ENCODE measurements at places on chromosomes 7 and 10.

- no peak for DNase-seq
These were observed 104.7 kb upstream of the LRGUK start for GRCh38 chr7:134022286-134022911.

GRCh38 chr7:25521236-25521635 lies 292.9 kb upstream of the NPVF start:
- DNase-seq: no peak

- DNase-seq: no peak
These were observed 102.8 kb upstream of the NUPR2 start for GRCh38 chr7:56219017-56219416.

DNA sequence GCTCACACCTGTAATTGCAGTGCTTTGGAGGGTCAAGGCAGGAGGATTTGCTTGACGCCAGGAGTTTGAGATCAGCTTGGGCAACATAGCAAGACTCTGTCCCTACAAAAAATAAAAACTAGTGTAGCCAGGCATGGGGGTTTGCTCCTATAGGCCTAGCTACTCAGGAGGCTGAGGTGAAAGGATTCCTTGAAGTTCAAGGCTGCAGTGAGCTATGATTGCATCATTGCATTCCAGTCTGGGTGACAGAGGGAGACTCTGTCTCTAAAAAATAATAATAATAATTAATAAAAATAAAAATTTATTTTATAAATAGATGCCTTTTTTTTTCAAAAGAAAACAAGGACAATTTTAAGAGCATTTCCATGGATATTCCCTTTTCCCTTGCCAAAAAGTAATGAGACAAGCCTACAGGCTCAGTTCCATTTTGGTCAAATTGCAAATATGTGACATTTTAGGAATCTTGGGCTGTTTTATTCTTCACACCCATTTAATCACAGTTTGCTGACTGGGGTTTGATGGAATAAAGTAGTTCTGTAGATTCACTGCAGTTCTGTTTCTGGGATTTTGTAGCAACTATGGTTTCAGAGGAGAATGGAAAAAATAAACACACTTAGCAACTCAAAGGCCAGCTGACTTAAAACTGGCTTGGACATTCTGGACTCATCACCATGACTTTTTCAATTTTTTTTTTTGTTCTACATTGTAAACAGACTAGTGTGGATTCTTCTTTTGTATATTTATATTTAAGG lies 48.4 kb upstream of the ARHGAP21 start:
- DNase-seq: no peak

DNA sequence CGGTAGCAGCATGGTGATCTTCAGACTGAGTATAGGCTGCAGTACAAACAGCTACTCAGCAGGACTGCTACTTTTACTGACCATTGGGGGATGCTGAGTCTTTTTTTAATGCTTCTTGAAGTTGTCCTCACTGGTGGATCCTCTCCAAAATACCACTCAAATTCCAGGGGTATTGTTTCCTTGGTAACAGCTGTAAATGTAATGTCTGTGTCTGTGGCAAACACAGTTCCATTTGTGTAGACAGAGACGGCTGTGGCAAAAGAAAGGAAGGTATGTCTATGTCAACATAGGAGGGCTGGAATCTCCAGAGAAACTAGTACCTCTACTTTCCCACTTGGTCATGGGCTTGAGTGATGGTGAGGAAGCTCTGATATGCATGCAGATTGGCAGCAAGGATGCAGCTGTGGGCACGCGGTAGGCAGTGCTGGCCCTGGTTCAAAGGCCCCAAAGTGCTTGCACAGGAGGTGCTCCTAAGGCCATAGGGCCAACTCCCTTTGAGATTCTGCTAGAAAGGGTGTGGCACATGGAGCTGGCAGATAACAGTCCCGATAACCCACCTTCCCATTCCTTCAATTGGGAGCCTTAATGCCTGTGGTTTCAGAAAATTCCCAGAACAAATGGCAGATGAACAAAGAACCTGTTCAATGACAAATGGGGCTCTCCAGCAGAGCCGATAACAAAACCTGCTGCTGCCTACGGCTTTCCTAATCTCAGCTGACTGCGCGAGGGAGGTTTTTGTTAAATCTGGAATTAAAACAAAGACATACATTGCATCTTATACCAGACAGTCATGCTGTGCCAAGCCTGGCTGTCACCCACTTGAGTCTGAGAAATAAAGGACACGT lies 43.0 kb downstream of the PKD1L1 start:
- no peak for DNase-seq

DNA sequence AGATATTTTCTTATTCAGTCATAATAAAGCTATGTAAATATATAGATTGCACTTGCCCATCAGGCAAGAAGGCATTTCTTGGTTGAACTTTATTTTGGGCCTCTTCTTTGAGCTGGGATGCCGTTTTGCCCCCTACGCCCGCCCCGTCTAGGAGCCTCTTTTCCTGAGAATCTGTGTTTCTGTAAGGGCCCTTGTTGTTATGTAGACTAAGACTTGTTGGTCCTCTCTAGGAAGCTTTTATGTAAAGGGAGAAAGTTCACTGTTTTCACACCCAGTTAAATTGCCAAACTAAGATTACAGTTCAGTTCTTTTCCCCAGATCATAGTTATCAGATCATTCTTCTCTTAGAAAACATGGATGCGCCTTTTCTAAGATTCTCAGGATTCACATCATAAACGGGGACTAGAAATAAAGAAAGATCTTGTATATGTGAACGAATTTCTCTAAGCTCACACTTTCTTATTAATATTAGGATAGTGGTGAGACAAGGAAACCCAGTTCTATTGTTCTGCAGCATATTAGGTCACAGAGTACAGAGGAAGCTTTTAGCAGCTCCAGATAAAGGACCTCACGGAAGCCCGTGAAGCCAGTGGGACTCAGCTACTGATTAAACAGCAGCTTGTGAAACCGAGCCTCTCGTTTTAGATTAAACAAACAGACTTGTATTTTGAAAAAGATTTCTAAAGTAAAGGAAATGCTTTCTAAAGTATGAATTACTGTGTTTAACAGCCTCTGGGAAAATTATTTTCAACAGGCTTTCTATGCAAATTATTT lies 3.8 kb downstream of the LMTK2 start:
- DNase-seq: peak; percentile 27

DNA sequence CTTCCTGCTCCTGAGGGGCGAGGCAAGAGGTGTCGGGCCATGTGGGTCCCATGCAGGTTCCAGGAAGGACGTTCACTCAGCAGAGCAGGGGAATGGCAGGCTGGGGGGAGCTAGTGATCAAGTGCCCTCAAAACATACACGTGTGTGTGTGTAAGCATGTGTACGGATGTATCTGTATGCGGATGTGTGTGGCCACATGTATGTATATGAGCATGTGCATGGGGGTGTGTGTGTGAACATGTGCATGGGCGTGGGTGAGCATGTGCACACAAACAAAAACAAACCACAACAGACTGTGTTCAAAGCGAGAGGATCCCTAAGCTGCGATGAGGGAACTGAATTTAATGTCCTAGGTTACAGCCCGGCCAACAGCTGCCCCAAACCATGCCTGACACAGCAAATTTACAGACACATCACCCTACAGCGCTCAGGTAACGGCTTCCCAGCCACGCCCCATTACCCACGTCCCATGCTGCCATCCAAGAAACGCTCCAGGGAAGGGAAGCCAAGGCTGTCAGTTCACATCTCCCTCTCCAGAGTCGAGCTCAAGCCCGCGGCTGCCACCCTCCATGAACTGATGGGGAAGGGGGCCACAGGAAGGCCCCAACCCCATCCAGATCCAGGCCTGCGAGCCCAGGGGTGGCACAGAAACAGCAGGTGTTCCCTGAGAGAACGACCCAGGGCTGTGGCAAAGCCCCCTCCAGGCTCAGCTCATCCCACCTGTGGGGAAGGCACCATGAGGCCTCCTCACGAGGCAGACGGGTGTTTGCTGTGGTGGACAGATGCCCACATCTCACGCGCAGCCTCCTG lies 56.6 kb downstream of the PTPRN2 start:
- no peak for DNase-seq

GRCh38 chr7:121329191-121330052 lies 622 bp downstream of the WNT16 start:
- no peak for DNase-seq

DNA sequence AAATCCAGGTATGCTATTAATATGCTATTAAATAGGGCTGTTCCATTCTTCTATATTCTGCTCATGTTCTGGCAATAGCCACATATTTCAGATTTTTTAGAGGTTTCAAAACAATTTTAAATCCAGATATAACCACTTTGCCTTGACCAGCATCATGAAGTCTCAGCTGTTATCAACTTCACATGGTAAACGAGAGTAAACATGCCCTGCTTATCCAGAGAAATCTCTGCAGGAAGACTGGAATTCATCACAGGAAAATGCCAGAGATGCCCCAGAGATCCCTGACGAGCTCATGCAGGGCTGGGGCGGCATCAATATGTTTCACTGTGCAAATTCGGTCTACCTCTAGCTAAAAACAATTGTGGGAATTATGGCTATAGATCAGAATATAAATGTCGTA lies 126.5 kb downstream of the FANK1 start:
- no peak for DNase-seq

GRCh38 chr10:108252771-108253170 lies 1088.3 kb upstream of the SORCS1 start:
- DNase-seq: no peak

DNA sequence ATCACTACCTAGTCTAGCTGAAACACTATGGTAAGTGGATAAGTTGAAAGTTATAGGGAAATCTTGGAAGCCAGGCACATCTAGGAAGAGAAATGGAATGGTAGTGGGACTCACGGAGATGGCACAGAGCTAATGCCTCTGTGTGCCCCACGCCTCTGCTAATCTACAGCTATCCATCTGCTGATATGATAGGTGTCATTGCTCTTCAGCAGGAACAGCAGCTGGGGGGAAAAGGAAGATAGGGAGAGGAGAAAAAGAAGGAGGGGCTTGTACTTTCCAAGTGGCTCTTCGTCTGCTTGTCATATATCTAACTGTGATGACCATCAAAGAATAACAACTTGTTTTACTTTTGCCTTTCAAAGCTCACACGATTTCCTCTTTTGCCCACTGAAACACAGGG lies 1199.1 kb upstream of the SORCS1 start:
- no peak for DNase-seq

DNA sequence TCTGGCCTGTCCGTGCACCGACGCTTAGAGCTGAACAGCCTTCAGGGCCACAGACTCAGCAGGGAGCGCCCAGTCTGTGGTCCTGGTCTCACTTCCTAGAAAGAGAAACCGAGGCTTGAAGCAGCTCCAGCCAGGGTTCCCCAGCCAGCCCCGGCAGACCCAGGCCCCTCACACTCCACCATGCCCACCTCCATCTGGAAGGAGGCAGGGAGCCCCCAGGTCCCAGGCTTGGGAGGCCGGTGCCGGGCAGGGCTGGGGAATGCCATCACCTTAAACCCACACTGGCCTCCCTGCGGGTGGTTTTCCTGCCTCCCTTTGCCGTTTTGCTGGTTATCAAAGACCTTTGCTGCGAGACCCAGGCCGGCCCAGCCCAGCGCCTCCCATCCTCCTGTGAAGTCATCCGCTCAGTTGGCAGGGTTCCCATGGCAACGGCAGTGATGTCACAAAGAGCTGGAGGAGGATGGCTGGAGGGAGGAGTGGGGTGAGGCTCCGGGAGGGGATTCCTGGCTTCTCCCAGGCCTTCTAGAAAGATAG lies 24.0 kb downstream of the ELFN1 start:
- DNase-seq: no peak

GRCh38 chr10:95792874-95793285 lies 36.9 kb downstream of the ENTPD1 start:
- DNase-seq: no peak

- no peak for DNase-seq
These were observed 34.8 kb downstream of the VOPP1 start for GRCh38 chr7:55537458-55537990.

DNA sequence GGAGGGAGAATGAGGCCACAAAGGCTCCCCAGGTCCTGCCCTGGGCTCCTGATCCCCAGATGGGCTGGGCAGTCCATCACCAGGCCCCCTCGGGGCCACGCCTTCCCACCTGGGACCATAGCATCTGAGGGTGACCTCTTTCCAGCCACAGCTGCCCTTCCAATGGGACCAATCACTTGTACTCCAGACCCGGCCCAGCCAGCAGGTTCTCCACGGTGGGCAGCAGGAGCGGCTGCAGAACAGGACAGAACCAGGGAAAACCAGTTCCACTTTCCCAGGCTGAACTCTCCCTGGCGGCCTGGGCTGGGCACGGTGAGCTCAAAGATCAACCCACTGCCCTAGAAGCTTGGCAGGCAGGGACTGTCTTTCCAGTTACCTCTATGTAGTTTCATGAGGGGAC lies 257.6 kb downstream of the MAD1L1 start:
- DNase-seq: no peak

- DNase-seq: peak; percentile 49
These were observed 47.3 kb downstream of the LRRN3 start for GRCh38 chr7:111138193-111138569.

DNA sequence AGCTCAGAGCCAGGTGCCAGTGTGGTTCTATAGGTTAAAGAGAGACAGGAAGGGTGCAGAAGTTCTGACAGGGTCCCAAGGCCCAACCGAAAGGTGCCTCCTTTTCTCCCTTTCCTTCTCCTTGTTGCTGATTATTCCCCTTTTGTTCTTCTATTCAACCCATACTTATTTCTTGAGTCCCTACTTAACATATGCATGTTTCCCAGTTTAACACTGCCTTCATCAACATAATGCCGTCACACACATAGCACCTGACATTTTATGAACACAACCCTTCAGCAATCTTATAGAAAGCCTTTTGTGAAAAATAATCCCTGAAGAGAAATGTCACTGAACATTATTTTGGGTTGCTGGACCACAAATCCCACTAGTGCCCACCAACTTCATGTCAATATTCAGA lies 39.1 kb downstream of the SORBS1 start:
- no peak for DNase-seq

- no peak for DNase-seq
These were observed 47.4 kb upstream of the CC2D2B start for GRCh38 chr10:95860166-95860940.

DNA sequence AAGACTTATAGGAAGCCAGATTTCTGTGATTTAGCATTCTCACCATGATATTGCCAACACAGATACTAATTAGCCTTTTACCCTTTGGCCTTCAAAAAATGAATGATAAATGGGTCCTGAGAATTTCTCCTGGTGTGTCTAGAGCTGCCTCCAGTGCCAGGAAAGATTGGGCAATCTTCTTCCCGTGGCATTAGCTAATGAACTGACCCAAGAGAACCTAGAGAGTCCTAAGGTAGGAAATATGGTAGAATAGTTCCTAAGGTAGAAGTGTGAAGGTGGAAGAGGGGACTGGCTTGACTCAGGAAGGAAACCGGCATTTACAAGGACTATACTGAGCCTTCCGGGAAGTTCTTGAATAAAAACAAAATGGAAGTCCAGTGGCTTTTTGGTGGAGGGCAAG lies 133.1 kb downstream of the GFRA1 start:
- no peak for DNase-seq

- no peak for DNase-seq
These were observed 2.1 kb downstream of the COL13A1 start for GRCh38 chr10:69803809-69804208.

- DNase-seq: no peak
These were observed 189.0 kb upstream of the SH2B2 start for GRCh38 chr7:102097601-102098161.

- DNase-seq: no peak
These were observed 399.1 kb downstream of the GPAM start for GRCh38 chr10:111784436-111784835.

- peak; percentile 47 for DNase-seq
These were observed 4.9 kb upstream of the SCD start for GRCh38 chr10:100341953-100342626.

GRCh38 chr7:31899356-31899927 lies 170.8 kb downstream of the PDE1C start:
- no peak for DNase-seq
